ENCODE measurements at places on chromosomes 2 and 18. TPM values are rescaled to one million over a fixed set of nuclear protein-coding genes. Genes with fewer than 3 reads are reported as not detected.
A peak's percentile ranks its signal among the peaks of the same experiment; 100 is the strongest.

- no peak for DNase-seq
These were observed 53.0 kb upstream of the ROCK1 start for GRCh38 chr18:21164548-21165095.

GRCh38 chr18:48803951-48804855, 146.6 kb downstream of the SMAD7 start:
- no peak for DNase-seq

DNA sequence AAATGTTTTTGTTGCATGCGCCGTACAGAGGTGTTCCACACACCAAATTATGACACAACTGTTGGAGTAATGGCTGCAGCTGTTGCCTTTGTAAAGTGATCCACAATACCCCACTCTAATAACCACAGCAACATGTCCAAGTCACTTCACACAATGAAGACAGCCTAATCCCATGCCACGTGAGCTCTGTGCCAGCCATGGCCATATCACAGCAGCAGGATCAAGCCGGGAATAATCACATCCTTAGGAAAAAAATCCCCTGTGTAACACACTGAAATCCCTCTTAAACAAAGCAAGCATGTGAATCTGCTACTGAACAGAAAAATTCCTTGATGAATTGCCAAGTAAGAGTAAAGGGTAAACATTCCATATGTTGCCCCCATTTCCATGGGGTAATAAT, 179.5 kb upstream of the PARD3B start:
- DNase-seq, result no peak

DNA sequence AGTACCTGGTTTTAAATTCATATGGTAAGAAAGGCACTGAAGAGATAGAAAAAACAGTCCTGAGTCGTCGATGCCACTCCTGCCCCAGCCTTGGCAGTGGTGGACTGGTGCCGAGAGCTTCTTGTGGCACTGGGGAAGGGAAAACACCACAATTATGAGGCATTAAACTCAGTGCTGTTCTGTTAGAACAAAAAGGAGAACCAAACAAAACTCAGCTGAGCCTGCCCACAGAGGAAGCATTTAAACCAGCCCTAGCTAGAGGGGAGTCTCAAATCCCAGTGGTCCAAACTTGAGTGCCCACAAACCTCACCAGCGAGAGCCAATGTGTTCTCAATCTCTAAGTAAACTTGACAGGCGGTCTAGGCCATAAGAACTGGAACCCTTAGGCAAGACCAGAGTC, 1254.5 kb upstream of the FAM98A start:
- DNase-seq, result no peak

Gene LIMS1
- total RNA-seq, result 99.2 TPM

Gene NT5C1B
- 0.21 TPM for total RNA-seq

DNA sequence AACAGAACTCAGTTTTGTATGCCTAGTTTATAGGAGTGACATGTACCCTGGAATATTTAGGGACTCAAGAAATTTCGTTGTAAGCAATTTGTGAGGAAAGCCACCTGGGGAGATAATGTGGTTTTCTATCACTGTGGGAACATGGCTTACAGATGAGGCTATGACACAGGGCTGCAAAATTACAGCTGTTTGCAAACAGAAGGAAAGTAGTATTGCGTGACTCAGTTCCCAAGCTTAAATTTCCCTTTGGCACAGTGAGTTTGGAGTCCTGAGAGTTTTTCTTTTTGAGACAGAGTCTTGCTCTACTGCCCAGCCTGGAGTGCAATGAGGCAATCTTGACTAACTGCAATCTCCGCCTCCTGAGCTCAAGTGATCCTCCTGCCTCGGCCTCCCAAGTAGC, 149.8 kb downstream of the MYO5B start:
- DNase-seq, result peak; percentile 11

- no peak for DNase-seq
These were observed 79.6 kb downstream of the MBP start for GRCh38 chr18:77052983-77053309.

DNA sequence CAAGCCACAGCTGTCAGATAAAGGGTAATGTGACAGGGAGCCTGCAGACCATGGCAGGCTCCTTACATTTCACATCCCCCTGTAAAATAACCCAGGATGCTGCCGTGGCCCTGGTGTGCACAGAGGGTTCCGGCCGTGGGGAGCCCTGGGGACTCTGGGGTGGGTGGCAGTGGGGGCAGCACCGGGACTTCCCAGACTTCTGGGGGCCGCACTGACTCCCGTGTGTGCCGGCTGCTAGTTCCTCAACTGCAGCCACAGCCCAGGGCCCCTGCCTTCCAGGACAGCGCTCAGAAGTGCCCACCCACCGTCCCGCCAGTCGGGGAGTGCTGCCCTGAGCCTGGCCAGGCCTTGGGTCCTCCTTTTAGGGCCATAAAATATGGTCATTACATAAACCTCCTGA, 56.5 kb downstream of the CIB4 start:
- DNase-seq, result no peak

DNA sequence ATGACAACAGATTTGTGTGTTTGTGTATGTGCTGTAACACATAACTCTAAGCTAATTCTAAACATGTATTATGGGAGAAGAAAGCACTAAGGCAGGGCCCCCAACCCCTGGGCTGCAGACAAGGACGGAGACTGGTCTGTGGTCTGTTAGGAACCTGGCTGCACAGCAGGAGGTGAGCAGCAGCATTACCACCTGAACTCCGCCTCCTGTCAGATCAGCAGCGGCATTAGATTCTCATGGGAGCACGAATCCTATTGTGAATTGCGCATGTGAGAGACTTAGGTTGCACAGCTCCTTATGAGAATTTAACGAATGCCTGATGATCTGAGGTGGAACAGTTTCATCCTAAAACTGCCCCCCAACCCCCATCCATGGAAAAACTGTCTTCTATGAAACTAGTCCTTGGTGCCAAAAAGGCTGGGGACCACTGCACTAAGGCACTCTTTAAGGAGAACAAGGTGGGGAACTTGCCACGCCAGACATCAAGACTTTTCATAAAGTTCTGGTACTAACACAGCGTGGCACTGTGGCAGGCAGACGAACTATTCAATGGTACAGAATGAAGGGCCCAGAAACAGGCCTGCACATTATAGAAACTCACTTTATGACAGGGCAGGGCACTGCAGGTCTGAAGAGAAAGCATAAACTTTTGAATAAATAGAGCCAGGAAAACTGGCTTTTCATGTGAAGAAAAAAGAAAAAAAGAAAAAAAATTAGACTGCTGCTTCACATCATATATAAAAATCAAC, 14.0 kb downstream of the REEP1 start:
- no peak for DNase-seq

DNA sequence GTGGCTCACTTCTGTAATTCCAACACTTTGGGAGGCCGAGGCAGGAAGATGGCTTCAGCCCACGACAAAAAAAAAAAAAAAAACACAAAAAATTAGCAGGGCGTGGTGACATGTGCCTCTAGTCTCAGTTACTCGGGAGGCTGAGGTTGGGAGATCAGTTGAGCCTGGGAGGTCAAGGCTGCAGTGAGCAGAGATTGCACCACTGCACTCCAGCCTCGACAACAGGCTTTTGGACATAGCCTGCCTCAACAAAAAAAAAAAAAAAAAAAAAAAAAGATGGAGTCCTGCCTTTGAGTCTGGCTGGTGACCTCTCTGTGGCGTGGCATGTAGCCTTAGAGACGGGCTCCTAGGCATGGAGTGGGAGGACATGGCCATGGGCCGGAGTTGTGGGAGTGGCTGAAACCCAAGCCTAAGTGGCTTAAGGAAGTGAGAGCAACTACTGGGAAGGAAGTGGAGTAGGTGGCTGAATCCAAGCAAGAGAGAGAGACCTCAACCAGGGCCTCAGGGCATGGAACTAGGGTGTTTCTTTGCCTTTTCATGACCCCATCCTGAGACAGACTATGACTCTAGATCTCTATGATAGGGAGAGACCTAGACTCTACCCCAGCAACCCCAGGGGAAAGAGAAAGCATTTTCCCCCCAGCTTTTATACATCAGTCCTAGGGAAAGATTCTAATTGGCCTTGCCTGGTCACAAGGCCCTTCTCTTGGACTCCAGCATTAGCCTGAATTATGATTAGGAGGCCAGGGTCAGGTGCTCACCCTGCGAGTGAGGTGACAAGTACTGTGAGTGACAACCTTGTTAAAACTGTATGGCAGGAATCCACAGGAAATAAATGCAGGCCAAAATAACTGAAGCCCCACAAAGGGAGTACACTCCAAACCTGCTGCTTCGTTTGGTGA, 34.2 kb downstream of the NPAS2 start:
- peak; percentile 23 for DNase-seq

Gene LRRC30
- not detected for total RNA-seq

- DNase-seq, result no peak
These were observed 71.9 kb downstream of the INPP4A start for GRCh38 chr2:98516571-98516970.

DNA sequence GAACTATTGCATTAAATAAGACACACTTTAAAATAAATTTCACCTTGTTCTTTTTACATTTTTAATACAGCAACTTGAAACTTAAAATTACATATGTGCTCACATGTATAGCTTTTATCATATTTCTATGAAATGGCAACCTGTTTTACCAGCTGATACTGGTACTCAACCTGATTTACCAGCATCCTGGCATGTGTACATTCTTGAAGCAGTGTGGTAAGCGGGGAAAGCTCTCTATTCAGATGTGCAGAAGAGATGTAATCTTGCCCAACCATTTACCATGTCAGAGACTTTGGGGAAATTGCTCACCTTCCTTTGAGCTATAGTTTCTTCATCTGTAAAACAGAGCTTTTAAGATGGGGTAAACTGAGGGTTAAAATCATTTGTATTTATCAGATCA, 133.2 kb downstream of the CCDC148 start:
- DNase-seq, result no peak

Gene ANKRD29
- 3.9 TPM for total RNA-seq

All from Daoy (cell line).